ENCODE measurements at places on chromosomes 1 and 21. TPM values are rescaled to one million over a fixed set of nuclear protein-coding genes. Genes with fewer than 3 reads are reported as not detected.

Gene FCER1A
- polyA plus RNA-seq, result 6.3 TPM

Gene TMEM52
- 2.8 TPM for polyA plus RNA-seq

Gene MUL1
- polyA plus RNA-seq, result 27.7 TPM

Gene GPR89A
- polyA plus RNA-seq, result 11.7 TPM

Gene NPHS2
- not detected for polyA plus RNA-seq

Gene ZNF672
- 17.1 TPM for polyA plus RNA-seq

Gene TARS2
- polyA plus RNA-seq, result 14.5 TPM

Gene MMP23B
- 14.1 TPM for polyA plus RNA-seq

Gene NTRK1
- 0.24 TPM for polyA plus RNA-seq
